Ascending aorta (tissue), 2 donors: ENCODE measurements at places on chromosomes 1 and 21. TPM values are rescaled to one million over a fixed set of nuclear protein-coding genes. Genes with fewer than 3 reads are reported as not detected.
A peak's percentile ranks its signal among the peaks of the same experiment; 100 is the strongest.

DNA sequence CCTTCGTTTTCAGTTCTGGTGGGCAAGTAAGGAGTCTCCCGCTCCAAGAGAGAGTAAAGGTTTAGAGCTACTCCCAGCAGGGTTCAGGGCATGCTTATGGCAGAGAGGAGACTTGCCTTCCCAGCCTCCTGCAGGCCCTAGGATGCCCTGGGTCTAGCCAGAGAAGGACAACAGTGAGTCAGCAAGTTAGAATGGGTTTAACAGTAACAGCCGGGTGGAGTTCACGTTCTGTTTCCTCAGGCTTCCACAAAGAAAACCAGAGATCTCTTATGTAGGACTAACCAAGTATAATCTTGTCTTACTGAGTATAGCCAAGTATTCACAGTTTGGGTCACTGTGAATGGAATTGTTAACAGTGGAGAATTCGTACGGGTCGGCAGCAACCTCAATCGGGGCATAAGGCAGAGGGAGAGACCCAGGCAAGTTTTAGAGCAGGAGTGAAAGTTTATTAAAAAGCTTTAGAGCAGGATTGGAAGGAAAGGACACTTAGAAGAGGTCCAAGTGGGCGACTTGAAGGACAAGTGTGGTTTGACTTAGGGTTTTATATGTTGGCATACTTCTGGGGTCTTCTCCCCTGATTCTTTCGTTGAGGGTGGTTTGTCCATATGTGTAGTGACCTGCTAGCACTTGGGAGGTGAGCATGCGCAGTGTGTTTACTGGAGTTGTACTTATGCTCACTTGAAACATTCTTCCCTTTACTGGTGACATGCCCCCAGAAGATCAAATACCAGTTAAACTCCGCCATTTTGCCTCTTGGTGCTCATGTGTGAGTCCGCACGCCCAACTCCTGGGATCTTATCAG is 4.5 kb downstream of the OVAAL start:
- no peak for DNase-seq

DNA sequence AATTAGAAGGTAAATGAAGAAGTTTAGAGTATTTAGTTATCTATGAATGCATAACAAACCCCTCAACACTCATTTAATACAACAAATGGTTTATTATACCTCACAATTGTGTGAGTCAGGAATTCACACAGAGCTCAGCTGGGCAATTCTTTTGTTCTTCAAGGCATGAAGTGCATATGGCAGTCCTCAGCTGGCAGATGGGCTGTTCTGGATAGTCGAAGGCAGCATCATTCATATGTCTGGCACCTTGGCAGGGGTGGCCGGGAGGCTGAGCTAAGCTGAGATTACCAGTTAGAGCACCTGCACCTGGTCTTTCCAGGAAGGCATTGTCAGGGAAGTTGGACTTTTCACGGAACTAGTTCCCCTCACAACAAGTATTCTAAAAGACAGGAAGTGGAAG is 286.2 kb upstream of the DUSP10 start:
- no peak for DNase-seq

DNA sequence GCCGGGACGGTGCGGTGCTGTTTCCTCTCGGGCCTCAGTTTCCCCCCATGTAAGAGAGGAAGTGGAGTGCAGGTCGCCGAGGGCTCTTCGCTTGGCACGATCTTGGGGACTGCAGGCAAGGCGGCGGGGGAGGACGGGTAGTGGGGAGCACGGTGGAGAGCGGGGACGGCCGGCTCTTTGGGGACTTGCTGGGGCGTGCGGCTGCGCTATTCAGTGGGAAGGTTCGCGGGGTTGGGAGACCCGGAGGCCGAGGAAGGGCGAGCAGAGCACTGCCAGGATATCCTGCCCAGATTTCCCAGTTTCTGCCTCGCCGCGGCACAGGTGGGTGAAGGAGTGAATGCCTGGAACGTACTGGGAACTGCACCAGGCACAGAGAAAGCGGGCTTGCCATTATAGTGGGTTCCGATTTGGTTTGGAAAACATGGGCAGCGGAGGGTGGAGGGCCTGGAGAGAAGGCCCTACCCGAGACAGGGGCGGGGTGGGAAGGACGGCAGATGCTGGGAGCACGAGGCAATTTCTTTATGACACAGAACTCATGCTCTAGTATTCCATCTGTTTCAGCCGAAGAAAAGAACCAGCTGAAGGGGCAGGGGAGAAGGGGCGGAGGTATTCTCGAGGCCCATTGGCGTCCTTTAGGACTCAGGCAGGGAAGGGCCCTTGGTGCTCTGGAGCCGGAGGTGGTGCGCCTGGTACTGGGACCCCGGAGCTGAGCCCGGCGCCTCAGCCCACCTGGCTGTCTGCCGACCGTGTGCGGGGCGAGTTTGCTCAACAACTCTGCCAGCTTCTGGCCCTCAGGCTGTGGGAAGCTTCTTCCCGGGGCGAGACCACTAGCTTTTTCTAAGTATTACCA is 960 bp downstream of the PCSK9 start:
- DNase-seq: no peak

- no peak for DNase-seq
Measured at GRCh38 chr1:6200188-6200809, 904 bp upstream of the RPL22 start.

- DNase-seq: peak; percentile 75
Measured at GRCh38 chr1:201883786-201884185, 4.9 kb upstream of the SHISA4 start.

DNA sequence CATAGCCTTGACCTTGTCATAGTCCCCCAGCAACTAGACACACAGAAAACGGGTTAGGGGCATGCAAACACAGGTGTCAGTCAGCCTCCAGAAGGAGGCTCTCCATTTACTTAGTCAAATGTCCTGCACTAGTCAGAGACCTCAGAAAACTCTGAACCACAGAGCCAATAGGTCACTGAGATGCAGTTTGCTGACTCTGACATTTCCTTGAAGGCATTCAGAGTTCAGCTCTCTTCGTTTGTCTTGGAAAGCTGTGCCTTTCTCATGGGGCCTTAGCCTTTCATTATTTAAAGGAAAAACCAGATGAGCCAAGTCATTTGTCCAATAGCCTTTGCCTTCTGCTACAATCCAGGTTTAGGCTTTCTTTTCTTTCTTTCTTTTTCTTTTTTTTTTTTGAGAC is 3.5 kb downstream of the OLFML2B start:
- DNase-seq: no peak

- DNase-seq: no peak
Measured at GRCh38 chr1:172874950-172875349, 175.8 kb downstream of the TNFSF18 start.

GRCh38 chr1:29803486-29803885 is 567.2 kb downstream of the PTPRU start:
- DNase-seq: no peak

DNA sequence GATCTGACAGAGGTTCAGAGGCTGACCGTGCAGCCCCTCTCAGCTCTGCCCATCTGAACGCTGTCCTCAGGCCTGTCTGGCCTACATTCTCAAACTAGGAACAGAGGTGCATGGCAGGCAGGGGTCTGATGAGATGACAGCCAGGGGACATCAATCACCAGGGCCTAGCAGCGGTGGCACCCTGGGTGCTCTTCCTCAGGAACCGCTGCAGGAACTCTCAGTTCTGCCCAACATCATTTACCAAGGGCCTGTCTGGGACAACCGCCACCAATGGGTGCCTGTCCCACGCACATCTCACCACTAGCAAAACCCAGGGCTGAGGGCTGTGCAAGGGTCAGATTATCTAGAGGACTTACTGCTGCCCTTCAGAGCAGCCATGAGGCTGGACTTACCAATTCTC is 245.7 kb downstream of the TOMM20 start:
- no peak for DNase-seq

DNA sequence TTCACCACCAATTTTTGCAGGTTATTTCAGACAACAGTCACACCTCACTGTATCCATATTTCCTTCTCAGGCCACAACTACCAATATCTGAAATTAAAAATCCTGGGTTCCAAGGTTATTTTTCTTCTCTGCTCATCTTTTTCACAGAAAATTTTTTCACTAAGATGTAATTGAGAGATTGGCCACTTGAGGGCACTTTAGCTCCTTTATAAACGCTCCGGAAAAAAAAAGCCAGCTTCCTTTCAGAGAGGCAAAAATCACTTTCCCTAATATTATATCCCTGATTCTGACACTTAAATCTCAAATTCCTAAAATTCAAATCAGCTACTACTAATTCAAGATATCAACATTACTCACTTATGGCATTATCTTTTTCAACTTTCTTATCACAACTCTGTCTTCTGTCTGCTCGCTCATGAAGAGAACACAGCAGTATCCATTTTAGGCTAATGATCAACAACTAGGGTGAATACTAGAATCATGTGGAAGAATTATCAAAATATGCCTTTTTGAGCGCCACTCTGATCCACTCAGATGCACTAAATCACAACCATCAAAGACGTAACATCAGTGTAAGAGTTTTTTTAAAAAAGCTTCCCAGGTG is 101.4 kb upstream of the RGS1 start:
- no peak for DNase-seq

DRAXIN gene
- total RNA-seq: 1.8 TPM

LCE2B gene
- not detected for total RNA-seq

EPHA10 gene
- 0.11 TPM for total RNA-seq

NSL1 gene
- total RNA-seq: 69.1 TPM
